ENCODE measurements at places on chromosomes 6 and 20.

- DNase-seq, result no peak
Observed at GRCh38 chr6:99349171-99350141, at the start of gene FAXC. FAXC (minus strand) TSS chr6:99349674; CDS start chr6:99349372, 302 bp downstream.

DNA sequence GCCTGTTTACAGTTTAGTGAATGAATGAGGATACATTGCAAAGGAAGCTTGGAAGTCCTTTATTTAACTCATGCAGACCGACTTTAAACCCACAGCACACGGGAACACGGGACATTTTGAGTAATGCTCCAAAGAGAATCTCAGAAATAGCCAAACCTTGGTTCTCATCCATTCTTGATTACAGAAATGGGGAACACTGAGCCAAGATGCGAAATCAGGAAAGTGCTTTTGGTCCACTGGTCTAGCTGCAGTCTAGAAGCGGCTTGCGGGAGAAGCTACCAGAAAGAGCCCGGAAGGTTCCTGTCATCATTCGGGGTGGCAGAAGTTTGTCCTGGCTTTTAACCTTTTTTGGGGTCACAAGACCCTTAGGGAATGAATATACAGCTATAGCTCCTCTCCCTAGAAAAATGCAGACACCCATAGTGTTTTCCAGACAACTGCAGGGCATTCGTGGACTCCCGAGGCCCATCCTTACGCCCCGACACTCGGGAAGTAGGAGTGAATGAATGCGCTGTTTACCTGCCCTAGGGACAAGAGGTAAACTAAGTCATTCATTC, 475 bp upstream of the TMEM181 start:
- no peak for DNase-seq

GRCh38 chr6:152293404-152293803, 343.8 kb downstream of the SYNE1 start:
- no peak for DNase-seq

GRCh38 chr20:45444050-45444449, 25.5 kb upstream of the WFDC2 start:
- DNase-seq, result no peak

DNA sequence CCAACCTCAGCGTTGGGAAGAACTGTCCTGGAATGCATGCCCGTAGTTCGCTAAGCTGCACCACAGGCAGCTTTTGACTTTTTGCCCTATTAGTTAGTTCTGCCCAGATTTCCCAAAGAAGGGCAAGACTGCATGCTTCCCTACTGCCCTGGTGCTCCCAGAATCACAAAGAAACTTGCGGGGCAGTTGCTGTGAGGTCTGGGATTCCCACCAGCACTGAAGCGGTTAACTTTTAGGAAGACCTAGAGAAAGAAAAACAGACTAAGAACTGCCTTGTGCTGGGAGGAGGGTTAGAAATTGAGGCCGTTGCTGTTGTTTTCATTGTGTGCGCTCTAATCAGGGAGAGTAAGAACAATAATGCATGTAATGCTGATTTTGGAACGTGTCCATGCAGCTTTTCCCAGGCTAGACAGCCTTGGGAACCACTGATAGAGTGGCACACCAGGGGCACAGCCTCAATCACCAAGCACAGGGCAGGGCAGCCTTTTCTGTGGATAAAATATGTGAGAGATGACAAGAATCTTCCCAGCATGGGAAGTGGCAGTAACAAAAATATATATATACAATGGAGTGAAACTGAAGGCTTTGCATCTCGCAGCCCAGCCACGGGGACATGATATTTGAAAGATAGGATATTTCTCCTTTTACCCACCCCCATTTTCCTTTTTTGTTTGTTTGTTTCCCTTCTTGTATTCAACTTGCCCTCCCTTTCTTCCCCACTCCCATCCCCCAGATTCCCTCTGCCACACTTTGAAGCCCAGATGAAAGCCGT, 137.7 kb upstream of the HEY2 start:
- DNase-seq, result no peak
